Stimulated activated CD4-positive, alpha-beta T cell treated with anti-CD3 and anti-CD28 coated beads, TNF-alpha, amount 100 ng/mL, for 48 hours (primary cell): ENCODE measurements at places on chromosomes 3 and 15.

- DNase-seq, result no peak
These were observed 67.4 kb downstream of the ATP10A start for GRCh38 chr15:25795712-25796111.

DNA sequence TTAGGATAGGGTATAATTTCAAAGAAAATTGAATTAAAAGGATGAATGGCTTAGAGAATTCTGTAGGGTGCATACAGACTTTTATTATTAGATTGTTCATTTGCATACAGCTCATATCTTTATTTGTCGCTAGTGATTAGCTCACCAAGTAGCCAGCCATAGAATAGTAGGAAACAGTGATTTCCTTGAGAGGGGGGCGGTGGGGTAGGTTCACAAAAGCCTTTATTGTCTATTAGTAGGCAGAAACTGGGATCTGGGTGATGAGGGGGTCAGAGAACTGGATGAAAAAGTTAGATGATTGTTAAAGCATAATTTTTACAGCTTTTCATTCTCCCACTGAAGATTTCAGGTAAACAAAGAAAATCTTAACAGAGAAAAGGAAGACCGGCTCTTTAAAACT is 77.6 kb upstream of the RAP2B start:
- no peak for DNase-seq

- DNase-seq, result no peak
These were observed 17.1 kb downstream of the AQR start for GRCh38 chr15:34952481-34952880.

GRCh38 chr3:112643621-112644240 is 2.8 kb upstream of the CCDC80 start:
- no peak for DNase-seq

GRCh38 chr3:130929804-130930203 is 35.9 kb downstream of the ATP2C1 start:
- no peak for DNase-seq

DNA sequence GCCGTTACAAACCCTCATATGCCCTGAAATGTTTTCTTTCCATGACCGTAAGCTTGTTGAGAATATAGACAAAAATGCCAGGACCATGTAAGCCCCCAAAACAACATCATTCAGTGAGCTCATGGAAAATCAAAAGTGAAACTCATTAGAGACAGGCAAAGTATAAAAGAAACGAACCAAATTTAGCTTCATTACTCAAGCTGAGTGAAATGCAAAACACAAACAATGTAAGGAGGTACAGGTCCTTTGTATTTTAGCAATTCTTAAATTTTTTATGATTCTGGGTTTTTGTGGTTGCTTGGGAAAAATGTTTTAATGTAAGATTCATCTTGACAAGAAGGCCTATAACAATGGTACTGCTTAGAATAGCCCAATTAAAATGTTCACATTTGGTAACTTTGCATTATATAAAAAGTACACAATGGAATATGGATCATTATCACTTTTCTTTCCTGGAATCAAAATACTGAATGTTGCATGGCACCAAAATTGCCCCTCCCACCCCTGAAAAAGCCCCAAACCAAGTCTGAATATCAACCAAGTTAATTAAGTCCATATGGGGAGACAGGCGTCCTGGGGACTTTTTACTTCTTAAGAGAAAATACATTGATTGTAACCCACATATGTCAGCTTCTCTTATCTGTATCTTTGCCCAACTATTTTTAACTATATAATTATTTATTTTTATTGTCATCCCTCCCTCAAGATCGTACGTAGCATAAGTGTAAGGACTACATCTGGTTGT is 247.7 kb upstream of the CDIN1 start:
- DNase-seq, result no peak

- DNase-seq, result no peak
These were observed 110.4 kb downstream of the TMEM266 start for GRCh38 chr15:76169911-76170800.

DNA sequence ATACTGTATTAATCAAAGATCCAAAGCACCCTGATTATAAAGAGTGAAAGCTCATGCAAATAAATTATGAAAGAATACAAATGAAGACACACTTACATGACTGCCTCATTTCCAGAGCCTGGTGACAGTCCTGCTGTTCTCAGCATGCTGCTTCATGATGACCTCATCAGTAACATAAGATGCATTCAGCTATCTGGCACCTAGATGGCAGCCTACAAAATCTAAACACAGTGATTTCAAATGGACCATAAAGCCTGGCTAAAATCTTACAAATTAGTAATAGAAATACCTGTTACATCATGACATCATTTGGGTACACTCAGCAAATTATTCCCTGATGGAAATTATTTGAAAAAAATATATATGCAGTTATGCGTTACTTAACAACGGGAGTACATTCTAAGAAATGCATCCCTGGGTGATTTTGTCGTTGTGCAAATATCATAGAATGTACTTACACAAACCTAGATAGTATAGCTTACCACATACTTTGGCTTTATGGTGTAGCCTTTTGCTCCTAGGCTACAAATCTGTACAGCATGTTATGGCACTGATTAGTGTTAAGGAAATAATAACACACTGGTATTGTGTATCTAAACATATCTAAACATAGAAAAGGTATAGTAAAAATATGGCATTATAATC is 207.2 kb downstream of the EPHA3 start:
- DNase-seq, result no peak

- DNase-seq, result no peak
These were observed 360.8 kb upstream of the PROK2 start for GRCh38 chr3:72145506-72146380.

- DNase-seq, result no peak
These were observed 260.9 kb downstream of the CHST2 start for GRCh38 chr3:143380449-143380848.

DNA sequence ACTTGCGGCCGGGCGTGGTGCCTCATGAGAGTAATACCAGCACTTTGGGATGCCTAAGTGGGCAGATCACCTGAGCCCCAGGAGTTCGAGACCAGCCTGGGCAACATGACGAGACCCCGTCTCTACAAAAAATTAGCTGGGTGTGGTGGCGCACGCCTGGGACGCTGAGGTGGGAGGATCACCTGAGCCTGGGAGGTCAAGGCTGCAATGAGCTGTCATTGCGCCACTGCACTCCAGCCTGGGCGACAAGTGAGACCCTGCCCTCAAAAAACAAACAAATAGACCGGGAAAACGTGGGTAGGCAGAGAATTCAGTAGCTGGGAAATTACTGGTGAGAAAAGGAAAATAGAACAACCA is 667 bp downstream of the UMPS start:
- DNase-seq, result no peak

GRCh38 chr15:27702581-27702980 is 396.5 kb downstream of the OCA2 start:
- no peak for DNase-seq

DNA sequence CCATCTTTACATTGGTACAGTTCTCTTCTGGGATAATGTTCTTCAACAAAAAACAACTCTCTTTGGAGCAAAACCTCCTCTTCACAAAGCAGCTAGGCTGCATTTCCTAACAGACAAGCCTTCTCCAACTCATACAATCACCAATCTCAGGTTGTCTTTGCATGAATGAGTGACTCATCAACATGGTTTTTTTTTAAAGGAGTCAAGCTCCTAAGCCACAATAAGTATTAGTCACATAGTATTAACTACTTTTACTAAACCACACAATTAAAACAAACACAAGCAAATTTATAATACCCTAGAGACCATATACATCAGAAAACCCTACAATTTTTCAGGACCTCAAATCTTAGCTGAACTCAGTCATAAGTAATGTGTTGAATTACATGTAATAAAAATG is 137.4 kb downstream of the TBC1D5 start:
- DNase-seq, result no peak

DNA sequence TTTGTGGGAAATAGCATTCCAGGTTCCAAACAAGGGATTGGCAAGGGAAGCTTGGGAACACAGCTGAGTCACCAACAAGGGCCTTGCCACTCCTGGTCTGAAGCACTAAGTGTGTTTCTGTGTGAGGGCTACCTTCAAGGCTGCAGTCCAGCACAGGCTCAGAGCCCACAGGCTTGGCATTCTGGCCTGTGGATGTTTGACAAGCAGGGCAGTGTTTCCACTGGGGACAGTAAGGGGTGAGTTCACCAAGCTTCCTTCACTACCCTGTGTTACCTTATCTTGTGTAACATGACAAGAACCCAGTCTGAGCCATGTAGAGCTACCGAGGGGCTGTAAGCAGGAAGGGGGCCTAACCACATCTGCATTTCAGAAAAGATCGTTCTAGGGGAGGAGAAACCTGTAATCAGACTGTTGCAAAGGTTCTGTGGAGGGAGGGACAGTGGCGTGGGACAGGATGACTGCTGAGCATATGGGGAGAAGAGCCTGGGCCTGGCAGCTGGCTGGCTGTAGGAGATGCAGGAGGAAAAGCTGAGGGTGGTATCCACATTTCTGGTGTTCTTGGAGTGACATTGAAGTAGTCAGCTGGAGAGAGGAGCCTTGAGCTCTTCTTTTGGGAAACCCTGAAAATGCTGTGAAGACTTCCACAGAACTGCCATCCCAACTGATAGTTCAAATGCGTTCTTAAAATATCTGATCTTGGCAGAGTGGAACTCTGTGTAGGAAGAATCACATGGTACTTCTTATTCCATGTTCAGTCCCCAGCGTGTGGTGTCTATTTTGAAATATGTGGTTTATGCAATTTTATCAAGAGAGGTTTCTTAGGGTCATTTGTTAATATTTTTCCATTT is 61.3 kb downstream of the CTDSPL start:
- no peak for DNase-seq

GRCh38 chr15:100520132-100520921 is 8.4 kb downstream of the CERS3 start:
- no peak for DNase-seq

- no peak for DNase-seq
These were observed 447.4 kb downstream of the MAGI1 start for GRCh38 chr3:65591313-65591712.

GRCh38 chr3:138849222-138849940 is 14.7 kb upstream of the PIK3CB start:
- DNase-seq, result no peak

DNA sequence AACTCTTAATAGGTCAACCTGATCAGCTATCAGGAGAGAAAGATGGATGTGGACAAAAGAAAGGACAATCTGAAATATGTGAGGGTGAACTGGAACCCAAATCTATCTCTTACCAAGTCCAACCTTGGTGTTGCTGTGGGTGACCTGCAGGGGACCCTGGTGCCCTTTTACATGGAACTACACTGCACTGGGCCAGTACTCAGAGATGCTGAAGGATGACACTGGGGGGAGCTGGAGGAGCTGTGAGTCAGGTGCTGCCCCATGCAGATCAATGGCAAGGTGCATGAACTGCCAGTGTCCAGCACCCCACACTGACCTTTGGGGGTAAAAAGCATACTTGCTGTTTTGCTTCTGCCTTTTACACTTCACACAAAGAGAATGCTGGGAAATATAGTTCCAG is 55.6 kb upstream of the TBC1D5 start:
- DNase-seq, result no peak

- DNase-seq, result no peak
These were observed 542.5 kb upstream of the LMCD1 start for GRCh38 chr3:7959094-7959493.

- no peak for DNase-seq
These were observed 431.9 kb upstream of the FRG2C start for GRCh38 chr3:75232216-75232615.

GRCh38 chr15:41882689-41883483 is 11.0 kb downstream of the SPTBN5 start:
- no peak for DNase-seq

GRCh38 chr3:133750259-133750656 is 4.1 kb downstream of the TF start:
- no peak for DNase-seq

DNA sequence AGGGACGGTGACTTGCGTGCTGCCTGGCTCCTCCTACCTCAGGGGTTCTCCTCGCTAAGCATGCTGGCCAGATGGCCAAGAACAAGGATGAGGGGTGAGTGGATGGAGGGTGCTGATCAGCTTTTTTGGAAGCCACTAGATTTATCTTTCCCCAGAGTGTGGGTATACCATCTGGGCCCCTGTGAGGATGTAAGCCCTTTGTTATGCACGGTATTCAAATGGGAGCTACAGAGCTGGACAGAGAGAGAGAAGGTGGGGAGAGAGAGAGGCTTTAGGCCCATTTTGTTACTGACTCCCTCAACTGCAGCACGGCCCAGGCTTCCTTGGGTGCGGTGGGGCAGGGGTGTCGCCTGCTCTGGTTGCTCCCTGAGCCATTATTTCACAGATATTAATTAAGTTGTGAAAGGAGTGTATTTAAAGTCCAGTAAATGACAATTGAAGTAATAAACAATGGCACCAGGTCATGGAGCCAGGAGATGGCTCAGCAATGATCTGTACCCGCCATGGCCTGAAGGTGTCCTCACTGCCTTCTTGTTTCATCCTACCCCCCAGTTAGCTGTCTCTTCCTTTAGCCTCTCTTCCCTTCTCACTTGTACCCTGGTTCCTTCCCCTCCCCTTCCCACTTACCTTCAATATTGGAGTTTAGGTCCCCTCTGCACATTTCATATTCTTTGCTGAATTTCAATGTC is 158.0 kb downstream of the CLSTN2 start:
- no peak for DNase-seq

GRCh38 chr3:158097593-158098308 is 8.5 kb downstream of the SHOX2 start:
- peak; percentile 41 for DNase-seq

DNA sequence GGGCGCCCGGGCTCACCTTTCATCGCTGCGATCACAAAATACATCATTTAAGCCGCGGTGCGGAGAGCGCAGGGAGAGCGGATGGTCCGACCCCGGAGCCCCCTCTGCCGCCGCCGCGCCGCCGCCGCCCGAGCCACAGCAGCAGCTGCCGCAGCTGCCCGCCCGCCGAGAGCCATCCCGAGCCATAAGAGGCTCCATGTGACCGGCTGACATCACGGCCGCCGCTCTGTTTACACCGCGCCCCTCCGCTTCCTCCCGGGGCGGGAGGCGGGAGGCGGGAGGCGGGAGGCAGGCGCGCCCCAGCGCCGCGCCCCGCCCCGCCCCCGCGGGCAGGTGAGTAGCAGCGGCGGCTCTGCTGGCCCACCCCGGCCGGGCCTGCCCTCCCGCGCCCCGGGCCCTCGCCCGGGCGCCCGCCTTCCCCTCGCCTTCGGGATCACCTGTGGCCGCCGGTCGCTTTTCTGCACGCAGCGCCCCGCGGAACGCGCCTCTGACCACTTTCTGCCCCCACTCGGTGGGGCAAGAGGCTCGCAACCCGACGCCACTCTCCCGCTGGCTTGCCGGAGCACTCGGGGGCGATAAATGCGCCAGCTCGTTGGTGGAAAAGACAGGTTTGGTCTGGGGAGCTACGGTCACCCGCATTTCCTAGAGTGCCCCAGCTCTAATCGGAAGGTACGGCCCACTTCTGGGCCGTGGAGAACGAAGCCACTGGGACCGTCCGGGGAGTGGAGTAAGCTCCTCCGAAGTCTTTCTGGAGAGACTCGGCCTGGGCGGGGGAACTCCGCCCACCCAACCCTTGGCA is 113.6 kb upstream of the ICE2 start:
- peak; percentile 63 for DNase-seq

DNA sequence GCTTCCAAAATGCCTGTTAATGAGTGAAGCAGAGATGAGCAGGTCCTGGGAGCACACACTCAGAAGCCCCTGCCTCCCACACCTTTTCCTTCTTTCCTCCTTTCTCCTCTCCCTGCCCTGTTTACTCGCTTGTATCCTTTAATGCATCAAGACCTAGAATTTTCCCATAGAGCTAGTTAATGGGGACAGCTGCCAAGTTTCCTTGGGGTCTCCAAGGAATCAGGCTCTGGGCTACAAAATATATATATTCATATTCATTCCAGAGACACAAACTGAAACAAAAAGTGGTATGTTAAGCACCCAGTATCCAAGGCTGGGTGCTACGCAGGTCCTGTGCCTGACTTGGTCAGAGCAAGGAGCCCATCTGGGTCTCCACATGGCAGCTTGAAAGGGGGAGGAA is 235.6 kb downstream of the MYRIP start:
- DNase-seq, result no peak

- no peak for DNase-seq
These were observed 312.3 kb downstream of the EPHA3 start for GRCh38 chr3:89419647-89420241.
